HS-27A (cell line): ENCODE measurements at places on chromosomes 4 and X.

GRCh38 chrX:46279214-46279924 lies 265.9 kb downstream of the ZNF674 start:
- DNase-seq: no peak

DNA sequence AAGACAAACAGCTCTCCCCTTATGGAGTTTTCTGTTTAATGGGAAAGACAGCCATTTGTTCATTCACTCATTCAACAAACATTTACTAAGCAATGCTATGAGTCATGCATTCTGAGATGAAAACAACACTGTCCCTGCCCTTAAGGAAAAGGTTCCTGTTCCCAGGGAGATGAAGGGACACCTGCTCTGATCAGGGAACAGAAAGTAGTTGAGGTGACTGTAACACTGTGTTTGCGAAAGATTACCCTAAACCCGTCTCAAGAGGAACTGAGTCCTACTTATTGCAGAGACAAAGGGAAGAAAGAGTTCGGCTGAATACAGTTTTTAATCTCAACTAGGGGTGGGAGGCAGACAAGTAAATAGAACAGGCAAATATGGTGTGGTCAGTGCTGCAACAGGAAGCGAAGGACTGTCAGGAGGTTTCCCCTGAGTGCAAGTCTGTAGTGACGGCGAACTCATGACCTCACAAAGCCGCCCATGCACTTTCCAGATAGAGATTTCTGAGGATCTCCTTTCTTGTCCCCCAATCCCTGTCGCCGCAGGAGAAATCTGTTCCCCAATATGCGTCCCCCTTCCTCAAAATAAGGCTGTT lies 712 bp downstream of the STX18 start:
- DNase-seq: no peak

- no peak for DNase-seq
Measured at GRCh38 chr4:55485821-55486220, 60.9 kb downstream of the CLOCK start.

DNA sequence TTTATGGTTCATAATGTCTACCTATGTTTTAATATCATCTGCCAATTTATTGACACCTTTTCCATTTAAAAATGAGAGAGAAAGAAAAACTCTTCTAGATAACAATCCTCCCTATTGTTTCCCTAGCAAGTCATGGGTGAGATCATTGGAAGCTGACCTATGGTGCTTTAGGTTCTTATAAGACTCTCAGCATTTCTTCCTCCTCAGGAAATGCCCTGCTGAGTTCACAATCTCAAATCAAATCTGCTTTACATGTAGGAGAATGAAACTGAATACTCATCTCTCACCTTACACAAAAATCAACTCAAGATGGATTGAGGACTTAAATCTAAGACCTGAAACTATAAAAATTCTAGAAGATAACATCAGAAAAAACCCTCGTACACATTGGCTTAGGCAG lies 267.4 kb downstream of the RAPGEF2 start:
- no peak for DNase-seq

- no peak for DNase-seq
Measured at GRCh38 chrX:112774651-112775293, 65.9 kb downstream of the AMOT start.

DNA sequence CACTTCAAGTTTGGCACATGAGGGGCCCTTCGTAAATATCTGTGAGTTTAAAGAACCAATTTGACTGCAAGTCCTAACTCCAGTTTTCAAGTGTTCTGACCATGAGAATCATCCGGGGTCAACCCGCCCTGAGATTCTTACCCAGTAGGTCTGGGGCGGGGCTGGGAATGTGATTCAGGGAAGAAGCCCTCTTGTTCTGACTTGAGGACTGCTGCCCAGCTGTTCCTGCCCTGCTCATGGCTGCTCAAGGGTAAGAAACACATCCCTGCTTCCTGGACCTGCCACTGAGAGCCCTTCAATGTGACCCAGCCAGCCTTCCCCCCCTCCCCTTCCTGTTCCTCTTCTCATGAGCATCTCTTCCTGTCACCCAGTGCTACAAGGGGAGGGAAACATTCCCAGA lies 92.7 kb upstream of the PGRMC2 start:
- DNase-seq: no peak

- DNase-seq: no peak
Measured at GRCh38 chr4:156934259-156934635, 37.4 kb downstream of the PDGFC start.

DNA sequence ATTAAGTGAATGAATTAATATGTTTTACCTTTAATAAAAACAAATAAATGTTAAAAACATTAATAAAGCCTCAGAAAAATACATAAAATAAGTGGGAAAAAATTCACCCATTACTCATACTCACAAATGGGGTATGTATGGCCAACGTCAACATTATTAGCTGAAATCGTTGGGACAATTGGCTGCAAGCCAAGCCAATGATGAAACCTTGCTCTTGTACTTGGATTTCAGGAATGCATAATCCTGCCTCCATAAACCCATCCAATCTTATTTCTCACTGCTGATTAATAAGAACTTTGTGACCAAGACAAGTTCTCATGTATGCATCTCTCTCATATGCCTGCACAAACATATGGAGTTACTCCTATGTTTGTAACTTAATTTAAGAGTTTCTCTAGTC lies 35.3 kb upstream of the ADAMTS3 start:
- DNase-seq: peak; percentile 68
